ENCODE measurements at places on chromosomes 16 and 17.
A peak's percentile ranks its signal among the peaks of the same experiment; 100 is the strongest.

DNA sequence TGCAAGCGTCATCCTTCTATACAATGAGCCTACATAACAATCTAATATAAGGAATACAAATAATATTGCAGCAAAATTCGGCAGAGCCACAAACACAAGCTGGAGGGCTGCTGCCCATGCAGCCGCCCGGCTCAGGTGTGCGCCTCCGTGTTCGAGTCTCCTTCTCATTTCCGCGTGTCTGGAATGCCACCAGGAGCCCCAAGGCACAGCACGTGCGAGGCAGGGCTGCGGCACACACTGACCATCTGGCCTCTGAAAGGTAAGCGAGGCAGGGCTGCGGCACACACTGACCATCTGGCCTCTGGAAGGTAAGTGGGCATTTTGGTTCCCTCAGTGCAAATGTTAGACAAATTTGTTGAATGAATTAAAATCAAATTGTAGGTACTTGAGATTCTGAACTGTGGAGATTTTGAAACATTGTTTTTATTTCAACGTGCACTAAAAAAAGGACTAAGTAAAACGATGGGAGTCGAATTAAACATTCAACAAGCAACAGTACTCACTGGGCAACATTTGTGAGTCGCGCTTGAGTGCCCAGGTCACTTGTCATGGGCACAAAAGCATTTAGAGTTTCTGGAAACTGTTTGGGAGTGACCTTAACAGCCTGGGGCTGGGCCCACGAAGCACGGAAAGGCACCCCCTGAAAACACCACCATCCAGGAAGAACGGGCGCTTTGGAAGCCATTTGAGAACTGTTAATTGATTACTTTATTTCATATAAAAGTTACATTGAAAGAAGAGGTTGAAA lies 37.4 kb downstream of the ZDHHC7 start:
- no peak for DNase-seq

DNA sequence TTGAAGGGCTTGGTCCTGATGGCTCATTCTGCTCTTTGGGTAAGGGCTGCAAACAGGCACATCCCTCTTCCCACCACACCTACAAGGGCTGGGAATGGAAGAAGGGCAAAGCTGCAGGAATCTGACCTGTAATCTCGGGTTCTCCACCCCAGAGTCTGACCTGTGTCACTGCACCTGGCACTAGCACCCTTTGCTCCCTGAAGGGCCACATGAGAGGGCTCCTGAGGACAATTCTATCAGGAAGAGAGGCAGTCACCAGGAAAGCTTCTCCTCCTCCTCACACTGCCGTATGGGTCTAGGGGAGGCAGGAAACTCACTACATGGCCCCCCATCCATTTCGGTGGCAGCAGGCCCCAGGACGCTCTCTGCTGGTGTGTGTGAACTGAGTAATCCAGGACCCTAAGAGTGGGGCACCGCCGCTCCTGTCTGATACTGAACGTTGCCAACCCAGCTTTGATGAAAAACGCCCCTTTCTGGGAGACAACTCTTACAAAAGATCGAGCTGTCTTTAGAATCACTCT lies 26.4 kb downstream of the TTLL6 start:
- DNase-seq = no peak

DNA sequence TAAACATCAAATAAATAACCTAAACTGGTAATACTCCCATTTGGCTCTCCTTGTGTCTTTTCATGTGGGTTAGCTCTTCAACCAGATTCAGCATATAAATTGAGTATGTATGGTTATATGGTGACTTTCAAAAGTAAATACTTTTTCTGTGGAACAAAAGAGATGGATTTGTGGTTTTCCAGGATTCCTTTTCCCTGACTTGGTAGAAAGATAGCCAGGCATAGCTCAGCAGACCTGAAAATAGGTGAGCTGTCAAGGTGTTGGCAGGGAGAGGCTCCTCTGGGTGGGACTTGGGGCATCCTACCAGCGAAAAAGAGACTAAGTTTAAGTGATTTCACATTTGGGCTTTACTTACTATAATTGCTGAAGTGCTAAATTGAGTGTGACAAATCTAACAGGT lies 80.3 kb downstream of the FTO start:
- DNase-seq = no peak

DNA sequence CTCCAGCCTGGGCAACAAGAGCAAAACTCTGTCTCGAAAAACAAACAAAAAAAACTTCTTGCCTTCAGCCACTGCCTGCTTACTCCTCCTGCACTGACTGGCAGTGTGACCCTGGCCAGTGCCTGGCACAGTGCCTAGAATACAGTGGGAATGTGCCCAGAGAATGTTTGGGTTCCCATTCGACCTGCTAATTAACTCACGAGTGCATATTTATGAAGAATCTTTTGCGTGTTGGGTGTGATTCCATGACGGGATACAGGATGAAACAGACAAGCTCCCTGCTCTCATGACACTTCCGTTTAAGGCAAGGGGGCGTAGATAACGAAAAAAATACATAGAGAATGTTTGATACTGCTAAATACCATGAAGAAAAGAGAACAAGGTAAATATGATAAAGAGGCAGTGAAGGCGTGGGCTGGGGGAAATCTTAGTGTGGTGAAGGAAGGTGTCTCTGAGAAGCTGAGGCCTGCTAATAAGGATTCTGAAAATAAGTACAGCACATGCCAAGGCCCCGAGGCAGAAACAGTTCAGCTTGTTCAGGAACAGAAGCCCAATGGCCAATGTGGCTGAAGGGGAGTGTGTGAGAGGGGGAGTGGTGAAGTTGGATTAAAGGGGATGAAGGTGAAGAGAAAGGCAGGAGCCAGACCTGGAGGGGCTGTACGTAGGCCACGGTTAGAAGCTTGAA lies 4.3 kb downstream of the ABI3 start:
- no peak for DNase-seq

GRCh38 chr17:11996722-11997146 lies 541 bp downstream of the ZNF18 start:
- DNase-seq = peak; percentile 19

GRCh38 chr16:27199736-27200135 lies 3.6 kb upstream of the KDM8 start:
- no peak for DNase-seq

GRCh38 chr17:50187751-50188530 lies 13.5 kb downstream of the COL1A1 start:
- DNase-seq = no peak

DNA sequence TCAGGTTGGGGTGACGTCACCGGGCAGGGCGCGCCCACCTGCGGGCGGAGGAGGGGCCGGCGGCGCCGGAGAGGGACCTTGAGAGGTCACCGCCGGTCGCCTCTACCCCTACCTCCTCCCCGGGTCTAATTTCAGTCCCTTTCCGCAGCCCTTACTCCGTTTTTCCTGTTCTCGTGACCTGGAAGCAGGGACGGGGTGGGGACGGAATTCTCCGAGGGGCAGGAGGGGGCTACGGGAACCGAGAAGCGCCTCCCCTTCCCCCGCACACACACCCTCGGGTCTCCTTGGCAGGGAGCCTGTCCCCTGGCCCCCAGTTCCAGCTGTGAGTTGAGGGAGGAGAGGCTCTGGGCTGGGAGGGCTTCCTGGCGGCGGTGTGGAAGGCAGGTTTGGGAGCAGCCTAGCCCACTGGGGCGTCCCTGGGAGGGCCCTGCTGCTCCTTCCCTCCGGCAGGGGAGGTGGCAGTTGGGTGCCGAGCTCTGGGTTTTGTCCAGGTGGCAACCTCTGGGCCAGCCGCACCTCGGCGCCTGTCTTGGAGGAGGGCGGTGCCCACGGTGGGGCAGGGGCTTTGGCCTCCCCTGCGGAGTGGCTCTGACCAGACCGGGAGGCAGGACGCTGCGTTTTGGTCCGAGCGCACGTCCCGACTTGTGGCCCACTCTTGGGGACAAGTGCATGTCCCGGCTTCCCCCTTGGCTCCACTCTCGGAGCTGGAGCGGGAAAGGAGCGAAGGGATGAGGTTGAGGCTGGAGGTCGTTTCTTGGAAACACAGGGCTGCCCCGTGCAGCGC lies 773 bp downstream of the SYNGR3 start:
- no peak for DNase-seq

GRCh38 chr16:69111216-69111875 lies 5.9 kb downstream of the HAS3 start:
- no peak for DNase-seq

- DNase-seq = no peak
Measured at GRCh38 chr16:24372824-24373223, 116.7 kb downstream of the CACNG3 start.

GRCh38 chr17:74748529-74749278 lies at the start of gene NHERF1:
TSS of gene NHERF1 (plus strand) at chr17:74748628. CDS start at chr17:74748847, 219 bp downstream.
- DNase-seq = peak; percentile 90

GRCh38 chr16:79826732-79827475 lies 226.4 kb upstream of the MAF start:
- no peak for DNase-seq

- DNase-seq = no peak
Measured at GRCh38 chr16:53779186-53779585, 75.2 kb downstream of the FTO start.

- no peak for DNase-seq
Measured at GRCh38 chr17:11035681-11036080, 197.8 kb upstream of the PIRT start.

DNA sequence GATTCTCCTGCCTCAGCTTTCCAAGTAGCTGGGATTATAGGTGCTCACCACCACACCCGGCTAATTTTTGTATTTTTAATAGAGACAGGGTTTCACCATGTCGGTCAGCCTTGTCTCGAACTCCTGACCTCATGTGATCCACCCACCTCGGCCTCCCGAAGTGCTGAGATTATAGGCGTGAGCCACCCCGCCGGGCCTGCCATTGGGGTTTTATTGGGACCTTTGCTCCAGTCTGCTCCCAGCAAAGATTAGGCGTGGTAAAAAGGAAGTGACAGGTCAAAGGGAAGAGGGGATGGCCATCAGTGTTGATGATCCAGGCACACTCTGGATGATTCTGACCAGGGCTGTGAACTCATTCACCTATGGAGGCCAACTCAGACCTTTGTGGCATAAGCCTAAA lies 20.5 kb downstream of the MYLK3 start:
- DNase-seq = no peak

- no peak for DNase-seq
Measured at GRCh38 chr16:55003916-55004315, 73.3 kb downstream of the IRX5 start.

GRCh38 chr16:27315333-27316037 lies 1.7 kb downstream of the IL4R start:
- DNase-seq = no peak

- no peak for DNase-seq
Measured at GRCh38 chr17:69912805-69913204, 162.2 kb upstream of the KCNJ16 start.

- DNase-seq = no peak
Measured at GRCh38 chr17:39687101-39687545, 734 bp downstream of the PGAP3 start.

GRCh38 chr16:2513405-2514332 lies at the start of gene ATP6V0C:
TSS of gene ATP6V0C (plus strand) at chr16:2513952. CDS start at chr16:2514104, 152 bp downstream.
- DNase-seq = peak; percentile 55

DNA sequence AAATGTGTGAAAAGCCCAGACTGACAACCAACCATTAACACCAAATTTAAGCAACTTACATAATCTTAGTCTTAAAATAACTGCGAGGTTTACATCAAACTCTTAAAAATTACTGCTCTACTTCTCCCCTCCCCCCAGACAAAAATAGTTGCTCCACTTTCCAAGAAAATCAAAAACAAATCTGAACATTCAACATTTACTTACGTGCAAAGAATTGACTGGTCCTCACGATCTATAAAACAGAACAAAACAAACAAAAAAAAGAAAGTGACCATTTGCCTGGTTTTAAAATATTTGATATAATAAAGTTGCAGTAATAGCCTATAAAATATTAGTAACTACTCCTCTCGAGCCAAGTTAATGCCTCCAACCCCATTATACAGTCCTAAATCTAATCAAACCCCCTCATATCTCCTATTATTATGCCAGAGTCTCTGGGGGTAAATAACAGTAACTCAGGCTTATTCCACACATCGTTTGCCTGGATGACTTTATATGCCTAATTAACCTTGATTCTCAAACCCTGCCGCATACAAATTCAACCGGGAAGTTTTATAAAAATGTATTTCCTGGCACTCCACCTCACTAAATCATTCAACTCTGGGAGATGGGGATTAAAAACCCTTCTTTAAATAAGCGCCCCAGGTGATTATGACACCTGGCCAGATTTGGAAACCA lies 41.5 kb downstream of the MYH10 start:
- DNase-seq = no peak

- DNase-seq = no peak
Measured at GRCh38 chr16:81995651-81996050, 15.6 kb downstream of the SDR42E1 start.

GRCh38 chr17:17356931-17357270 lies 53.7 kb downstream of the NT5M start:
- no peak for DNase-seq

DNA sequence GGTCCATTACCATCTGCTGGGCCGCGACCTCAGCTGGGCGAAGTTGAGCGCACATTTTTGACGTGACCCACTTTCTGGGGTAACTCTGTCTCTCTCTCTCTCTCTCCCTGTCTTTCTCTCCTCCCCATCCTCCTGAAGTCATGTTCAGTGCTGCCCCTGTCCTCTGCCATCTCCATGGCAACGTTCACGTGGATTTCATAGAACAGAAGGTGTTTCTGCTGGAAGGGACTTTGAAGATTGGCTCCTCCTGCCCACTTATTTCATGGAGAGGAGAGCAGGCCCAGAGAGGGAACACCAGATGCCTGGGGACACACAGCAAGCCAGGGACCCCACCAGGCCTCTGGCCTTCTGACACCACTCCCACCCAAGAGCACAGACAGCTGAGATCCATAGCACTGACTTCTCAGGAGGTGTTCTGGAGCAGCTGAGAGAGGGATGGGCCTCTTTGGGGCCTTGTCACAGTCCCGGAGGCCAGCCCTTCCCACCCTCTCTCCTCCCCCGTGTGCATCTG lies 4.2 kb upstream of the CCNF start:
- DNase-seq = no peak

DNA sequence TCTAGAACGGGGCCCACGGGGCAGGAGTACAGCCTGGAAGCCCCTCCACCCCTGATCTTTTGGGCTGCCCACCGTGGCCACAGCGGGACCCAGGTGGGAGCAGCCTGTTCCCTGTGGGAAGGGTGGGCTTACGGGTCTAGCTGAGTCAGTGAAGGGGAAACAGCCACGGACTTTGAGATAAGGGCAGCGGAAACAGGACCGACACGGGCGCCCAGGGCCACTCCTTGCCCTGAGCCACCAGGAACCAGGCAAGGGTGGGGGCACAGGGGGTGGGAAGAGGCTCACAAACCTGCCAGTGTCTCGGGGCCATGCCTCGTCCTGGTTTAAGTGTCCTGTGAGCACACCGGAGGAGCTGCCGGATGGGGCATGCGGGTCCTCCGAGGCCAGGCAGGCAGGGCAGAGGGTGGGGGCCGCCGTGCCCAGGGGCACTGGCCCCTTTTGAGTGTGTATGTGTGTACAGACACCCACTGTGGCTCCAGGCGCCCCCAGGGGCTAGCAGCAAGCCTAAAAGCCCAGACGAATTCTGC lies 47.6 kb upstream of the PVALEF start:
- DNase-seq = no peak

- no peak for DNase-seq
Measured at GRCh38 chr16:64975821-64976220, 146.0 kb downstream of the CDH11 start.

Measured in NCI-H1694 treated with DMSO at 0.1 percent for 48 hours (cell line).